WTC11 (cell line): ENCODE measurements at places on chromosomes 5 and 9. TPM values are rescaled to one million over a fixed set of nuclear protein-coding genes. Genes with fewer than 3 reads are reported as not detected.

The PAM gene
- total RNA-seq: 52.3 to 71.8 TPM (median 71.0 TPM) in 3 replicates

- no peak overlapping the region for H3K27ac ChIP-seq
- no peaks in the 10 kb centered on the region for H3K36me3 ChIP-seq
- DNase-seq: no peak
- no peaks in the 10 kb centered on the region; the same call in 1 of the 2 replicates for H3K27me3 ChIP-seq
- H3K4me1 ChIP-seq: peaks cover 6% of the 10 kb centered on the region
Measured at GRCh38 chr5:114660791-114661190, 298.9 kb downstream of the KCNN2 start.

DNA sequence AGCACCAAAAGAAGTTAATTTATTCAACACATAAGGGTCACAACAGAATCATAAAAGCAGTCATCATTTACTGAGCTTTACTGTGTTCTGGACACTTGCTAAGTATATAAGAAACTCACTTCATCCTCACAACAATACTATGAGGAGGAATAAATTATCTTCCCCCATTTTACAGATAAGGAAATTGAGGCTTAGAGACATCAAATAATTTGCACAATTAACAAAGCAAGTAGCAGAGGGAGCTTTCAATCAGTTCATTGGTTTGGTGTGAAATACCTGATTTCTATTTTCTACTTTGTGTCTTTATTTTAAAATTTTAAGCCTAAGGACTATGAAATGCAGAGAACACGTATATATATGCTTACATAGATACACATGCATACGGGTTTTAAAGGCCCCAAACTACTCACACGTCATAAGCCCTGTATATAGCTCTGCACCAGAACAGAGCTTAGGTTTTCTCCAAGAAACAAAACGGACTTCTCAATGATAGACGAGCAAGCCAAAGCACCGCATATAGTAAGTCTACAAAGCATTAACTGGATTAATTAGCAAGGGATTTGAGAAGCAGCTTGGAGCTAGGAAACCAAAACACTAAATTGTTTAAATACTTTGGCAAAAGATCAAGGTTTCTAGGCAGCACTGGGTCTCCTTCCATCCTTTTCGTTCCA, 95.6 kb downstream of the DENND1A start:
- no peak overlapping the region for H3K4me3 ChIP-seq
- no peaks in the 10 kb centered on the region for H3K27me3 ChIP-seq
- no peak for DNase-seq
- H3K4me1 ChIP-seq: peaks cover 49% of the 10 kb centered on the region

GRCh38 chr5:142810081-142810480, 39.9 kb downstream of the ARHGAP26 start:
- no peak overlapping the region for H3K4me3 ChIP-seq
- H3K27me3 ChIP-seq: no peaks in the 10 kb centered on the region
- H3K36me3 ChIP-seq: no peaks in the 10 kb centered on the region; the same call in 1 of the 2 replicates
- H3K27ac ChIP-seq: no peak overlapping the region
- peaks cover 31% of the 10 kb centered on the region for H3K4me1 ChIP-seq

GRCh38 chr9:108766626-108767161, 89.1 kb downstream of the ACTL7B start:
- H3K36me3 ChIP-seq: peaks cover 5% of the 10 kb centered on the region; the same call in 1 of the 2 replicates
- no peaks in the 10 kb centered on the region for H3K27me3 ChIP-seq
- DNase-seq: peak; percentile 39
